ENCODE measurements at places on chromosomes 5 and 9. TPM values are rescaled to one million over a fixed set of nuclear protein-coding genes. Genes with fewer than 3 reads are reported as not detected.

Gene ADGRD2
- 0.08 TPM for total RNA-seq

GRCh38 chr9:132426639-132427414 is 16.8 kb downstream of the CFAP77 start:
- ATAC-seq, result no peak

DNA sequence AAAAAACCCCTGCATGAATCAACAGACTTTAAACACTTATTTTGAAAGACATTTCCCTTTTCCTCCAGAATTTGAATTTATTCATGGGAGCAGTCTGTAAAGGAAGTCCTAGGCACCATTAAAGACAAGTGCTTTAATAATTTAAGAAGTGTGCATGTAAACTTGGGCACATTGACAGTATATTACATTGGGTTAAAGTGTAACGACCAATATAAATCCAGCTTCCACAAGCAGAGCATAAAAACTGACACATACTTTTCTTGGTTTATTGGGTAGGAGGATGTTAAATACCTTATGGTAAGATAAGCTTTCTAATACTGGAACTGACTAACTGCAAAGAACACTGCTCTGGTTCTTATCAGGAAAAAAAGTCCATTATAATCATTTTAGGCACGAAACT is 1.2 kb upstream of the ENTREP1 start:
- no peak for ATAC-seq

GRCh38 chr5:1878050-1878849 is 4.5 kb downstream of the IRX4 start:
- no peak for ATAC-seq

DNA sequence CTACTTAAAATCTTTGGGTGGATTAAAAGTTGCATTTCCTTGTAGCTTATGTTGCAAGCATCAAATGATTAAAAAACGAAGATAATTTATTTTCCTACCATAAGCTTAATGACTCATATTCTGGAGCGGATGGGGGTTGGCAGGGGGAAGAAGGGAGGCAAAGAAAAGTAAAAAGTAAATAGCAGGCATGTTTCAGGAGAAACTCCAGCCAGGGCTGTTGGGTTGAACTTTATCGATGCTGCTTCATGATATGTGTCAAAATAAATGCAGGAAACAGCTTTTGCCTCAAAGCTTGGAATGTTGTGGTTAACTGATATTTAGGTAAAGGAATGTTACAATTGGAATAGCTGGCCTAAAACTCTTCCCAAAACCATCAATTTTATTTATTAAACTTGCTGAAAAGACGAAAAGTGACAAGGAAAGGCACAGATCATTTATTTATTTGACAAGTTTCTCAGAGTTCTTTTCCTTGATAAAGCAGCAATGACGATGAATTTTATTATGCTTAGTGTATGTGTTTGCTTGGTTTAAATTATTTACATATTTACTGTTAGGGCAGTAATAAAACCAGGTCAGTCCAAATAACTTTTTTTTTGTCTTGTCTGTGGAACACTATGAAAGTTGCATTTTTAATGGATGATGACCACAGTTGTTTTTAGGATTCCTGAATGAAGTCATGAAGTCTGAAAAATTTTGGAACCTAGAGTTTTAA is 177.9 kb downstream of the PCSK1 start:
- ATAC-seq, result peak; percentile 66

Gene CCDC183
- total RNA-seq, result not detected

Gene IL7R
- total RNA-seq, result 1.7 TPM

DNA sequence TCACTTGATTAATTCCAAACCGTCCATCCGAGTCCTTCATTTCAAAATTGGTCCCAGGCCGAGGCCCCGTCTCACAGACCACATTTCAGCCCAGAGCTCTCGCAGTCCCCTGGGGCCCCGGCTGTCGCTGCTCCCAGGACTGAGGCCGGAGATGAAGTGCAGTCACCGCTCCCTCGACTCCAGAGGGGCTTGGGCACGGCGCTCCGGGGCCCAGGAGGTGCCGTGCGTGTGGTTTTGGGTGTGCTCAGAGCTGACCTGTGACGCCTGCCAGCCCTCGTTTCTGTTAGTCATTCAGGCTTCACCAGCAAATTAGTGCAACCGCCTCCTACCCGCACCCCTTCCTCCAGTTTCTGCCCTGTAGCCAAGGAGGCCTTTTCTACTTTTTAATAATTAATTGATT is 48.7 kb upstream of the PHYKPL start:
- no peak for ATAC-seq

DNA sequence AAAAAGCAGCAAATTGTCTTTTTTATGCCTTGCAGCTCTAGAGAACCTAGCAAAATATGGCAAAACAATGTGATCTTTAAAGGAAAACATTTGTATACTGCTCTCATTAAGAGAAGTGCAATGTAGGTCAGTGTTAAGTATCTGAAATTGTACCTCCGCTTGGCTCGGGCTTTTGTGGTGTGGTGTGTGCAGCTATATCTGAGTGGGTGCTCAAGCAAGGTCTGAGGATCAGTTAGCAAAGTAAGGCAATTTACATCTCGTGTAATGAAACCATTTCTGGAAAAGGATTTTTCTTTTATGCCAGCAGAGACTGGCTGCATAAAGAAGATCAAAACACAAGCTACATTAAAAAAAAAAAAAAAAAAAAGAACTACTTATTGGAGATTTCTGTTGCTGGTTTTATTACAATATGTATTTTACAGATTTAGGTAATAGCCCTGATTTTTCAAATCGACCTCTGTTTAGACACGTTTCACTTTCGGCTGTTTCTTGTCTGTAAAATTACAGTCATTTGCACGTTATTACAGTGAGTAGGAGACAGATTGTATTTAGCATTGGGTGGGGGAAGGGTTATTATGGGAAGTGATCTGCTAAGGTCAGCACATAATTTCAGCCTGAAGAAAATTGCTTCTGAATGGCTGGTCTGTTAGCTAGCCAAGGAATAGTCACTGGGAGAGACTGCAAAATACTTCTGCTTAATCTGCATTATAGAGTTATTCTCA is 7.9 kb upstream of the ZNF608 start:
- no peak for ATAC-seq

Gene FCN1
- total RNA-seq, result 0.12 TPM

DNA sequence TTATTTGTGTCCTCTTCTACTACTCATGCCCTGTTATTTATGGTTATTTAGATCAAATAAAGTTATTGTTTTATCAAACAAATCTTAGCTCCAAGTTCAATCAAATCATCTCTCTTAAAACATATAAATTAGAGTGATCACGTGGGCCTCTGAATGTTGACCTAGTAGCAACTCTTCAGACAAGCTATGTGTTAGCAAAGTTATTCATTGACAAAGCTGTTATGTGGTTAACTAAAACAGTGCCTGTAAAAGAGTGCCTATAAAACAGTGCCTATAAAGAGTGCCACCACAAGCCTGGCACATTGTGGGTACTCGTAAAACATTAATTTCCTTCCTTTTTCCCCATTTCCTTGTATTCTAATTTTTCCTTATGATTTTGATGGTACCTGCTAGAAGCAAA is 421.9 kb downstream of the HCN1 start:
- ATAC-seq, result no peak

GRCh38 chr5:11251247-11251646 is 490.2 kb upstream of the DAP start:
- ATAC-seq, result no peak

- no peak for ATAC-seq
Measured at GRCh38 chr9:1454616-1455347, 404.6 kb downstream of the DMRT2 start.

DNA sequence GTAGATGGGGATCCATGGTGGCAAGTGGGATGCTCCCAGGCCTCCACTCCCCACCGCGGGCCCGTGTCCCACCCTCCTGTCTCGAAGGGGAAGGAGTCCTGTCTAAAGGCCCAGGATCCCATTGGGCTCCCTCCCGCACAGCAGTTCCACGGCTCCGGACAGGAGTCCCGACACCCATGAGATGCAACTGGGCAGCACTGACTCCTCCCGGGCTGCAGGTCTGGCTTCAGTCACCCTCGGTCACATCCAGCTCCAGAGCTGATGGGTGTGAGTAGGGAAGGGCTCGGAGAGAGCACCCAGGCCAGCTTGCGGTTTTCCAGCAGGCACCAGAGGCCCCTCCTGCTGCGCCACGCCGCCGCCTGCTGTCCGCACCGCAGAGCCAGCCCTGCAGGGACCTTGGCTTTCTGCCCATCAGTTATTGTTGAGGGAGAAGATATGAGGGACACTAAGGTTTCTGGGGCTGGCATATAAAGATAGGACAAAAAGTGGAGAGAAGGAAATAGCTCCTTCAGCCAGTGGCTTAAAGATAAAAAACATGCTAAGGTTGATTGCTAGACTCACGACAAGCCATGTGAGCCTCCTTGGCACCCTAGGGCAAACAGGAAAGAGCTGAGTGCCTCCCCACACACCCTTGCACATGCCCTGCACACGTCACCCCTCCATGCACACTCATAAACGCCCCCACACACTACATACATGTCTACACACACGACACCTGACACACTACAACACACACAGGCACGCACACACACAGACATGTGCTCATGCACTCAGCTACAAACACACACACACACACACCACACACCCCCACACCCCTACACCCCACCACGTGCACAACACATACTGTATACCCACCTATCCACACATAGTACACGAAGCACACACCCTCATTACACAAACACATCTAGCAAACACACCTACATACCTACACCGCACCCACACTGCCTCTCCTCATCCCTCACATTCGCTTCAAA is 79.0 kb downstream of the AK8 start:
- peak; percentile 50 for ATAC-seq

Gene ODF2
- 14.5 TPM for total RNA-seq

GRCh38 chr9:29150606-29151005 is 1577.3 kb upstream of the C9orf72 start:
- ATAC-seq, result no peak

Gene LHX3
- total RNA-seq, result 0.08 TPM

GRCh38 chr5:163565931-163566608 is 60.7 kb downstream of the MAT2B start:
- ATAC-seq, result no peak

GRCh38 chr5:65128226-65128625 is 353.5 kb downstream of the ADAMTS6 start:
- ATAC-seq, result no peak

- no peak for ATAC-seq
Measured at GRCh38 chr5:62568800-62569432, 9.7 kb upstream of the LRRC70 start.

DNA sequence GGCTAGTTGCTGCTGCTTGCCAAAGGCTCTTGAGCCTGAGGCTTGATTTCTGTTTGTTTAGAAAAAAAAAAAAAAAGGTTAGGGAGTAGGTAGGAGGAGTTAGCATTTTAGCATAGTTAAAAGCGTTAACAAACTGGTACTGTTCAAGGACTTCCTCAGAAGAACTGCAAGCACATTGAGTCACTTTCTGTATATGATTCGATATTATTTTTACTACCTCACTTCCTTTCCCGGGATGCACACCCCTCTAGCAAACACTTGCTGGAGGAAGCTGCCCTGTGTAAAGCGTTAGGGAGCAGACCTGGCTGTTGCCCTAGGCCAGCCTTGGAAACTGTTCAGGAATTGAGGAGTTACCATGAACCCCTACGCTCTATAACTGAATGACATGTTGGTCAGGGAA is 15.7 kb upstream of the CEP120 start:
- peak; percentile 91 for ATAC-seq

Gene GTF3C5
- 33.6 TPM for total RNA-seq

GRCh38 chr5:31442058-31442745 is 89.7 kb downstream of the DROSHA start:
- ATAC-seq, result no peak

GRCh38 chr5:149435015-149435376 is 55.9 kb upstream of the IL17B start:
- ATAC-seq, result no peak

Gene DBH
- total RNA-seq, result not detected

- no peak for ATAC-seq
Measured at GRCh38 chr5:88729829-88730182, 153.2 kb downstream of the MEF2C start.

- ATAC-seq, result no peak
Measured at GRCh38 chr9:134177624-134178393, 13.4 kb upstream of the RNU6ATAC start.

GRCh38 chr5:13357929-13358328 is 586.6 kb downstream of the DNAH5 start:
- ATAC-seq, result no peak
